ENCODE measurements at places on chromosomes 7 and 10.

GRCh38 chr10:127534496-127534895 lies 14.6 kb upstream of the NPS start:
- DNase-seq = no peak

DNA sequence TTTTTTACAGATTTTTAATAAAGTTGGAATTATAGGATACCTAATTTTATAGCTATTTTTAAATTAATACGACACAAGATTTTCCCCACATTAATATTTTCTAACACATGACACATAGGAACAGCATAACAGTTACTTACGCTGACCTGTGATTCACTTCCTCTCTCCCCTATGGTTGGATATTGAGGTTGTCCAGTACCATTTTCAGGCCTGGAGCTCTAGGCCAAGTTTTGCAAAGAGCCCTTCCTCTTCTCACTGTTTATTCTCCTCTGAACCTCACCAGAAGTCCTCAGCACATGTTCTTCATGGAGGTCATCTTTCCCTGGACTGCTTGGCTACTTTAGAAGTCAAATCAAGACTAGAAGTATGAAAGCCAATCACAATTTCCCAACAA lies 28.2 kb downstream of the LYZL1 start:
- DNase-seq = peak; percentile 5

DNA sequence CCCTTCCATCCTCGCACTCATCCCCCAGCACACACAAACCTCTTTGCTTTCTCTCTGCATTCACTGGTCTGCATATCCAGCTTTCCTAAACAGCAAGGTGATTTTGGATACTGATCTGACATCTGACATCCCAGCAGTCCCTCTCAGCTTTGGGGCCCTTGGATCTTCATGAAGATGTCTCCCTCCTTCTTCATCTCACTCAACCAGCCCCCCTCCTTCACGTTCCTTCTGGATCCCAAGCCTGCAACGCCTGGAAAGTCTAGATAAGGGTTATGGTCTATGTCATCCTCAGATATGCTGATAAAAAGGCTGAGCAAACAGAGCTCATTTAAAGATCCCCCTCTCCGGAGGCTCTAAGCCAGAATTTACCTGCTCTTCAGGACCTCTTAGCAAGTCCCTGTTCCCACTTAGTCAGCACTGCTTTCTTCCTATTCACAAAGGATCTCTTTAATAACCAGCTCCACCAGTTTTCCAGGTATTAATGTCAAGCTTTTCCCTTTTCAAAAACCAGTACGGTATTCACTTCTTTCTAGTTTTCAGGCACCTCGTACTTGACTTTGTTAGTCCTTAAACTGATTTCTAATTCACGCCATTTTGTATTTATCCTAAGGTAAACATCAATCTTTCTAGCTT lies 38.9 kb downstream of the CREB3L2 start:
- DNase-seq = no peak

DNA sequence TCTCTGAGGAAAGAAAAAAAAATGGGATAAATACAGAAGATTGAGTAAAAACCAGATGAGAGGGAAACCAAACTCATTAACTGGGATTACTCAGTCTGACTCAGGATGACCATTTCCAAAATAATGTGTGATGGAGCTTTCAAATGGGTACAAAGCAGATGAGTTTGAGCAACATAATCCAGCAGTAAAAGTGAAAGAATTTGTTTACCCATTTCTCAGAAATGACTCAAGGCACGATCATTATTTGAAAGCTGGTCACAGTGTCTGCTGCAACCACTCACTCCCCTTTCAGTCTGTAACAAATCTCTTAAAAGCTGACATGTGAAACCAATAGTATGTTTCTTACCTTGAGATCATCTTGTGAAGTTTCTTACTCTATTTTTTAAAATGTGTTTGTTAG lies 104.7 kb upstream of the KLF14 start:
- DNase-seq = no peak

DNA sequence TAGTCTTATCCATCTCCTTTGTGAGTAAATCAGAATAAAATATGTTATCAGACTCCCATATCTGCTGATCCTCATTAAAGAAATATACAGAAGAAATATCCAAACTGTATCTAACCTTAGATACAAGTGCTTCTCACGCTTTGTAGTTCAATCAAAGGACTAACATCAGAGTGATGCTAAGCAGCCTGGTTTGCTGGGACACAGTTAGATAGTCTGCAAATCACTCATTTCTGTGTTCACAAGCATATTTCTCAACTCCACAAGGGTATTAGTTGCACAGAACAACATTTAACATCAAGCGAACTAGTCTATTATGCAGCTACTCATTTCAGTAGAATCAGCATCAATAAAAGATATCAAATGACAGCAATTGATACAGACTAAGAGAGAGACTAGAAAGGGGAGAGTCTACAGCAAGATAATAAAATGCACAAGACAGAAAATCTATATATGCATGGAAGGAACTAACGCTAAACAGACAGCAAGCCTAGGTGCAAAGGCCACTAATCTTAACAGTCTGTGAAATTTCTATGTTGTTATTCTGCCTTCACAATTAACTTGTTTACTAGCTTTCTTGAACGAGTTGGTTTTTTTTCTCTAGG lies 30.0 kb downstream of the DNAJC12 start:
- no peak for DNase-seq

DNA sequence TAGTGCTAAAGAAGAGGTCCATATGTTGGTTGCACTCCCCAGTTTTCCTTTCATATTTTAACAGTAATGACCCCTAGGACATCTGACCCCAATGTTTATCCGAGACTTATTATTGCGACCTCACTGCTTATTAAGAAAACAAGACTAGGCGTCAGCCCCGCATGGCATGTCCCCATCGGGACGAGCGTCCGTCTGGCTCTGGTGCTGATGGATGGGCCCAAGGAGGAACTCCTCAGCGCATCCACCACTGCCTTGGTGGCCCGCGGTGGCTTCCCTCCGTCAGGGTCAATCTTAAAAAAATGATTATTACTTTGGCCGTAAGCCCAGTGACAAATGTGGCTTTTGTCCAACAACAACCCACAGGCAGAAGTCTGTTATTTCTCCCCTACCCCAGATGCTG lies 40.1 kb upstream of the CXCL12 start:
- DNase-seq = no peak

DNA sequence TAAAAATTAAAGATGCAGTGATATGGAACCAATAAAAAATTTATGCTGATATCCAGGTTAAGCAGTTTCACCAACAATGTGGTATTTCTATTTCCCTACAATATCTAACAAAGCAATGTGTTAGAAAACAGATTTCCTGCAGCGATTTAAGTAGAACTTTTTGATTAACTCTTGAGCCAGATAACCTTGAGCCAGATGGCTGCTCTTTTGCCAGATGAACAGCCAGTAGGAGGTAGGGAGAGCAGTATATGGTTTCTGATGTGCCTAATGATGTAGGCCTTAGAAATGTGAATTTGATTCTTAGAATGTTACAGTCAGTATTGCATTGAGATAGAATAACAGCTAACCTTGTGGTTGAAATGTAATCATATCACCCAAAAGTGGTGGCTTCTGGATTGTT lies 31.1 kb downstream of the STAMBPL1 start:
- no peak for DNase-seq

DNA sequence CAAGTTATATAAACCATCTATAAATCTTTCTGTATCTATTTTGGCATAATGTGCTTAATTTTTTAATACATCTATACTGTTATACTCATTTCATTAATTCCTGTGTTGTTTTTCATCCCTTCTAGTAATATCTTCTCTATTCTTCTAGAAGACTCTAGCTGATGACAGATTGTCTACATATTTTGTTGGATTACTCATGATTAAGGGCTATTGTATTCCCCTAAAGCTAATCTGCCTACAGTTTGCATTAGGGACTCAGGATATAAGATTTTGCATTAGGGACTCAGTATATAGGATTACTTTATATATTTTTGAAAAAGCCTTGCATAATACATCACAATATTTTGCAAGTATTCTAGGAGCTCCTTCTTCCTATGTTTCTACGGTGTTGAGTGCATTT lies 8.3 kb upstream of the SEMA3A start:
- no peak for DNase-seq

- DNase-seq = no peak
These were observed 90.1 kb downstream of the GRM3 start for GRCh38 chr7:86733783-86734182.

DNA sequence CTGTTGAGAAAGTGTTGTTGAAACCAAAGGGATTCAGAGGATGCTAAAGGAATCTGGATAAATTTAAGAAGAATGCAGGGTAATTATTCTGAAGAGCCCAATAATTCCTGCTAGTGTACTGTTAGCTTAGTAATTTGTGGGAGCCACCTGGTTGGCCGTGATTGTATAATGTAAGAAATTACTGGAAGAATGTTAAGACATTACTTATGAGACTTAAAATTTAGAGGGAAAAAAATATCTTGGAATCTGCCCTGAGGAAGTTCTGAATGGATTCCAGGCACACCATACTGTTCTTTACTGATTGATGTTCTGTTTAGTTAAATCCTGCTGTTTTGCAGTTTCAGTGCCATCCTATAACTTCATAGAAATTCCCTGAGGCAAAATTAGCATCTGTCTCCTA lies 155.0 kb upstream of the RHOBTB1 start:
- DNase-seq = no peak

Measured in pulmonary artery endothelial cell (primary cell).